Stimulated activated CD8-positive, alpha-beta memory T cell treated with anti-CD3 and anti-CD28 coated beads, Interleukin-7, amount 100 ng/mL, for 1 hour (primary cell): ENCODE measurements at places on chromosomes 4 and X.

DNA sequence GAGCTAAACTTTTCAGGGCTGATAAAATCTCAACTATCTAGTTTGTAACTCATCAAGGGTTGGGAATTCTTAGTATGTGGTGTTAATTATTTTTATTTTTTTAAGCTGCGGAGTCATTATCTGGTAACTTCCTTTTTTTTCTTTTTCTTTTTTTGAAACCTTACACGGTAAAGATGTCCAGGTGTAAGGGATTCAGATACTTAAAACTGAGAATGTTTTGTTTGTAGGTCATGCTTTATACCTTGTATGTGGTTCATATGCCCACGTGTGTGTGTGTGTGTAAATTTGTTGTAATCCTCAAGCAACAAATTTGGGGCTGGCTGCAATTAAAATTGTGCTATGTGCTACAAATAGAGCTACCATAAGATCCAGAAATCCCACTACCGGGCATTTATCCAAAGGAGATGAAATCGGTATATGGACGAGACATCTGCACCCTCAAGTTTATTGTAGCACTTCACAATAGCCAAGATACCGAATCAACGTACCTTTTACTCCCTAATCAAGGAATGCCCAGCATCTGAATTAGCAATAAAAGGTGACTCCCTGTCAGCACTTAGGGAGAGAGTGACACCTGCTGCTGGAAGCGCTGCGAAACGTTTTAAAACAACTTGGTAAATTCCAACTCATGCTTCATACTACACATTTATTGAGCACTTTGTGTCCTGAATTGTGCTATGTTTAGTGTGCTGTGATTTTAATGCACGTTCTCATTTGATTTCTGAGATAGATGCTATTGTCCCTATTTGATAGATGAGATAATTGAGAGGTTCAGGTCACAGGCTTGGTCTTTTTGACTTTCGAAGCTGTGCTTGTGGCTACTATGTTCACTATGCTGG, 16.1 kb downstream of the MSMO1 start:
- DNase-seq = no peak

DNA sequence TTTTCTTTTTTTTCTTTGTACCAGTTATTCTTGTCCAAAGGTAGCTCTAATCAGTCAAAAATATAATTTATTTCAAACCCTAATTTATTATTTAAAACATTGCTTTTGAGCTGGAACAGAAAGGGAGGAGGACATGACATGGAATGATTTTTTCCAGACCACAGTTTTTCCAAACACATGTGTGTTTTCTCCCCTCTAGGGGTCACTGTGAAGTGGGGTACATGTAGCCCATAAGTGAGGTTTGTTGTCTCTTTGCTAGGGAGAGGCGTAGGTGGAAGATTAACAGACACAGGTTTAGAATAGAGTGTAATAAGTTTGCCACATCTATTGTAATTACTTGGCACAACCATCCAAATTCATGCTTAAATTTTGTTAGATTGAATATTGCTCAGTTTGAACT, 83.0 kb downstream of the TNIP2 start:
- no peak for DNase-seq

- no peak for DNase-seq
Observed at GRCh38 chrX:67723580-67724351, 179.9 kb downstream of the AR start.

GRCh38 chr4:5824635-5825034, 68.3 kb downstream of the CRMP1 start:
- no peak for DNase-seq

DNA sequence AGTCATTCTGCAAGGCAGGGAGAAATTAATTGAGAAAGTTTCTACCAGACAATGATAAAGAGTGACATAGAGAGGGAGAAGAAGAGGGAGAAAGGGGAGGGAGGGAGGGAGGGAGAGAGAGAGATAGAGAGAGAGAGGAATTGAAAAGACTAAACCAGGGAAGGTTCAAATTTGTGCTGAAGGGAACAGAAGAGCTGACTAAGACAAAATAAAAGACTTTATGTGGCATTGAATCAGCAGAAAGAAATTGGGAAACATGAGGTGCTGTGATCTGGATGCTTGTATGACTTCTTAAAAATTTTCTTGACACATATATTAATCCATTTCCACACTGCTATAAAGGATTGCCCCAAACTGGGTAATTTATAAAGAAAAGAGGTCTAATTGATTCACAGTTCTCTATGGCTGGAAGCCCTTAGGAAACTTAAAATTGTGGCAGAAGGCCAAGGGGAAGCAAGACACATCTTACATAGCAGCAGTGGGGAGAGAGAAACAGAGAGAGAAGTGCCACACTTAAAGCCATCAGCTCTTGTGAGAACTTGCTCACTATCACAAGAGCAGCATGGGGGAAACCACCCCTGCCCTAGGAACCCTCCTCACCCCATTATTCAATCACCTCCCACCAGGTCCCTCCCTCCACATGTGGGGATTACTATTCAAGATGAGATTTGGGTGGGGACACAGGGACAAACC, 13.5 kb upstream of the CXCL6 start:
- DNase-seq = no peak

DNA sequence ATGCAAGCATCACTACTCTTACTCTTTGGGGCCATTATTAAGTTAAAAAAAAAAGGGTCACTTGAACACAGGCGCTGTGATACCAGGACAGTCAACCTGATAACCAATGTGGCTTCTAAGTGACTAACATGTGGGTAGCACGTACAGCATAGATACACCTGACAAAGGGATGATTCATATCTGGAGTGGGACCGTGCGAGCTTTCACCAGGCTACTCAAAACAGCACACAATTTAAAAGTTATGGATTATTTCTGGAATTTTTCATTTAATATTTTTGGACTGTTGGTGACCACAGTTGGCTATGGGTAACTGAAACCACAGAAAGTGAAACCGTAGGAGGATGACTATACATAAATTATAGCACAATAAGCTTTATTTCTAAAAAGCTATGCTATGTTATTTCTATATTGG, 113.8 kb upstream of the STIM2 start:
- DNase-seq = no peak

GRCh38 chr4:7687006-7687405, 252.3 kb upstream of the PSAPL1 start:
- no peak for DNase-seq

GRCh38 chr4:76023389-76023788, at the start of gene CXCL10:
Gene CXCL10 (minus strand): TSS chr4:76023497. CDS start chr4:76023431, 66 bp downstream.
- no peak for DNase-seq

DNA sequence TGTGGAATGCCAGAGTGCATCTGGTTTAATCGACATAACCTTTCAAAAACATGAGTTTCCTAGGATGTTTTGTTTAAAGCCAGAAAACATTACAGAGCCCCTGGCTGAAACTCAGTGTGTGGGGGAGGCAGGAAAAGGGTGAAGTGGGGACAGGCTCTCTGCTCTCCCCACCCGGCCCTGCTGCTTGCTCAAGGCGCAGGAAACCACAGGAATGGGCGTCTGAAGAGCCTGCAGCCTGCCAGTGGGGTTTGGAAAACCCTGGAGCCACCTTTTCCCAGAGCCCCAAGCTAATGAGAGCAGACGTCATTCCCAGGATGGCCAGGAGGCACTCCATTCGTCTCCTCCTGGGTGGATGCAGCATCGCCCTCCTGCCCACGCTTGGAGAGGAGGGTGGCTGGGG, 240.6 kb downstream of the AFAP1 start:
- DNase-seq = no peak

DNA sequence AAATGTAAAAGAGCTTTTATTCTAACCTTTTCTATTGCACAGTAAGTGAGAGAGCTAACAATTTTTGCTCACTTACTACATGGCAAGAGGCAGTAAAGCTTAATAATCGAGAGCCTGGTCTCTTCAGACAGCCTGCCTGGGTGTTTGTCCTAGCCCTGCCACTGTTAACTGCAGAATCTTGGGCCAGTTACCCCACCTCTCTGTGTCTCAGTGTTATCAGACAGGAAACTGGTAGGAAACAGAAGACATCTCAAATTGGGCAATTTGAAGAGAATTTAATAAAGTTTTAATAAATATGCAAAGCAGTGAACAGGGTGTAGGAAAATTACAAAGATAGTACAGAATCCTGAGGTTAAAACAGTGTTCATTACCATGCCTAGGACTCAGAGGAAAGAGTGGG, 13.4 kb downstream of the STAP1 start:
- no peak for DNase-seq

DNA sequence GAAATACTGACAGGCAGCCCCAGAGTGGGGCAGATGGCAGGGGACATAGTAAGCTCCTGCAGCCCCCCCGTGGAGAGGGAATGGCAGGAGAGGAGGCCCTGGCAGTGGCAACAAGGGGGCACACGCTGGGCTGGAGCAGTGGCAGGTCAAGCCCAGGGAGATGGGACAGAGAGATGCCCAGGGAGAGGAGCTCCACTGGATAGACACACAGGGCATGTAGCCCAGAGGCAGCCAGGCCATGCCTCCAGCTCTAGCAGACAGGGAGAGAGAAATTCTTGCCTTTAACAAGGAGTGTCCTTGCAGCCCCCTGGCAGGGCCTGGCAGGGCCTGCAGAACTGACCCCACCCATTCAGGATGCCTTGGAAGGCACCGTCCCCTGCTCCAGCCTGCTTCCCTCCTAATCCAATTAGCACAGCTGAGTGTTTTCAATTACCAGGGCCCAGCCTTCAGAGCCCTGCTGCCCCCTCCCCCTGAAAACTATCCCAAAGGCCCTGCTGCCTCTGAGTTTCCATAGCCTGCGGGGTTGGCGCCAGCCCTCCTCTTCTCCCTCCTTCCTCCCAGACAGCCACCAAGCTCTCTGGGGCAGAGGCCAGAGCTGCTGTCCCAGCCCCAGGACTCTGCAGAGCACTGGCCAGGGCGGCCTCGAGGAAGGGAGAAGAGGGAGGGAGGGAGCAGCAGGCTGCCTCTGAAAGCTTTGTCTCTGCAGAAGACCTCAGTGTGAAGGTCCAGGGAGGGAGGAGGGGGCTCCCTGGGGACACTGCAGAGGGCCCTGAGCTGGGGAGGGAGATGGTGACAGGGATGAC, 12.5 kb downstream of the L1CAM start:
- no peak for DNase-seq

DNA sequence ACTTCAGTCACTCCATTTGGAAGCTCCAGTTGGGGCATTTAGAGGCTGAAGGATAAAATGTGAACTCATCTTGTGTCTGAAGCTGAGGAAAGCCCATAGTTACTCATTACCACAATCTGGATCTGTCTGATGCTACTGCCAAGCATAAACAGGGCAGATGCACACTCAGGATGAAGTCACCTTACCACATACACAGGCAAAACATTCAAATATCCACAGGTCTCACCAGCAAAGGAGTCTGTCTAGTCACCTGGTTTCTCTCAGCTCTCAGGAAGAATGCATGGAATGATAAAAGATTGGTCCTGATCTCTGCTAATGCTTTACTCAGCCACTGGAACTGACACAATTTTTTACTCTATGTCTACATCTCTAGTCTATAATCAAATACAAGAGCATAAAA, 13.0 kb upstream of the ODAPH start:
- DNase-seq = no peak

GRCh38 chrX:140701480-140701879, 8.1 kb upstream of the LINC00632 start:
- DNase-seq = no peak

DNA sequence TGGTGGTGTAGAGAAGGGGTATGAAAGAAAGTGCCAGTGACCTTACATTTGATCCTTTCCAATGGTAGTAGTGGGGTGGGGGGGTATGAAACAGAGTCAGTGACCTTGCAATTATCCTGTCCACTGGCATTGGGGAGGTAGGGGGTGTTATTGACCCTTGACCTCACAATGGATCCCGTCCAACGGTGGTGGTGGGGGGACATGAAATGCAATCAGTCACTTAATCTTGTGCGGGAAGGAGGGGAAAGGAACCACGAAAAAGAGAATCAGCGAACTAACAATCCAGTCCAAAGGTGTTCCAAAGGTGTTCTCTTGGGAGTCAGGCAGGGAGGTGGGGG, 619 bp upstream of the PDK3 start:
- no peak for DNase-seq

DNA sequence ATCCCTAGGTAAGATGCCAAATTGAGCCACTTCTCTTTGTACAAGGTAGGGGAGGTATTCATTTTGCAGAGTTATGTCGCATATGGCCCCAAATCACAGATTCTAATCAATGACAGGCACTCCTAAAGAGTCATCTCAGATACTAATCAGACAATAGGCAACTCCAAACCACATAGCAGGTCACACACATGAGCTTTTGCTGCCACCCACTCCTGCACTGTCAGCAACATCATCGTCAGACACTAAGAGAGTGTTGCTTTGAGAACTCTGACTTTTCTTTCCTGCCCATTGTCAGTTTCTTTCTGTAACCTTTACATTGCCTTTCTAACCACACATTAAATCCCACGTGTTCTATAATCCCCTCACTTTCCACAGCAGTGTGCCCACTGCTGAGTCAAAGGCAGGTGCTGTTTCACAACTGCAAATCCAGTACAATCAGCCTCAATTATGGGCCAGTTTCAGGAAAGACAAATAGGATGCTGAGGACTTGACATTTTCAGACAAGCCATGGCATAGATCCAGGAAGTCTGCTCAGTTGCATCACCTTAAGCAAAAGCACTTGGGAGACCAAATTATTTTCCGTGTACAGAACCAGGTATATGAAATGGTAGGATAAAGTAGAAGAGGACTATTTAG, 23.5 kb downstream of the TMEM31 start:
- DNase-seq = no peak

- DNase-seq = no peak
Observed at GRCh38 chrX:69128588-69128987, 36.7 kb downstream of the PJA1 start.

DNA sequence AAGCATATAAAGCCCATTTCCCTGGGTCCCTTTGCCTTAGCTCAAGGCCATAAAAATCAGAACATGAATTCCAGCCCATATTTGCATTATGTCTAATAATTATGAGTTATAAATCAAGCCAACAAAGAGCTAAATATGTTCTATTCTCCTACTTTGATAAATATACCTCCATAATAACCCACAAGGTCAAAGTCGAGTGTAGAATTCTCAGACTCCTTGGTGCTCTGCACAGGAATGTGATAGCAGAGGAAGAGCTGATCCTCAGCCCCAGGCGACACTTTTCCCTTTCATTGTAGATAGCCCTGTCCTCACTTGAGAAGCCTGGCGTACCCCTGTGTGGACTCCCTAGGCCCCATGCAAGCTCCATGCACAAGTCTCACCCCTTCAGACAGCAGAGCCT, 85.6 kb downstream of the CASP3 start:
- no peak for DNase-seq

DNA sequence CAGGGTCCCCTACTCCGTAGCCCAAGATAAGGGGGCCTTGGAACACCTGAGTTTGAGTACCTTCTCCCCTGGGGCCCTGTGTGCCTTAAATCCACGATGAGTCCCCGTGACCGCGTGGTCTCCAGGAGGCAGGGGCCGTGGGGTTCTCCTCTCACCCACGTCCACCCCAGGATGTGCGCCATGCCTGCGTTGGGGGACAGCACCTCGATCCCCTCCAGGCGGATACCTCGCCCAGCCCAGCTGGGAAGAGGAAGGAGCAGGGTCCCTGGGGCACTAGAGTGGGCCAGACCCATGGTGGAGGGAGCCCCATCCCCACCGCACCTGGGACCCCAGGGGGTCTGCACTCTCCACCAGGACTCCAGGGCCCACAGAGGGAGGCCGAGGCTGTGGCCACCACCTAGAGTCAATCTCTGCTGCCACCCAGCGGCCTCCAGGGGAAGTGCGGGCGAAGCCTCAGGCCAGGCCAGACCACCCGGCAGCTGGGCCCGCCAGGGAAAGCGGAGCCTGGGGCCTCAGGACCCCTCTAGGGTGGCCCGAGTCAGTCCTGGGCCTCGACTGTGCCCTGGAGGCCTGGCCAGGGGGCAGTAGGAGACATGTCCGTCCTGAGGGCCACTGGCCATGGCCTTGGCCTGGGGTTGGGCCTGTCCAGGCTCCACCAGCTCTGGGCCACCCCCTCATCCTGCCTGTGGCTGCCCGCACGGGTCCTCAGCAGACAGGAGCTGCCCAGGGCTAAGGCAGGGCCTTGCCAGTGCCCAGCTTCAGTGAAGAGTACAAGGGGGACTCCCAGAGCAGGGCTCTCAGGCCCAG, 55.0 kb downstream of the FAM53A start:
- peak; percentile 35 for DNase-seq
